ENCODE measurements at places on chromosomes 12 and 14.

DNA sequence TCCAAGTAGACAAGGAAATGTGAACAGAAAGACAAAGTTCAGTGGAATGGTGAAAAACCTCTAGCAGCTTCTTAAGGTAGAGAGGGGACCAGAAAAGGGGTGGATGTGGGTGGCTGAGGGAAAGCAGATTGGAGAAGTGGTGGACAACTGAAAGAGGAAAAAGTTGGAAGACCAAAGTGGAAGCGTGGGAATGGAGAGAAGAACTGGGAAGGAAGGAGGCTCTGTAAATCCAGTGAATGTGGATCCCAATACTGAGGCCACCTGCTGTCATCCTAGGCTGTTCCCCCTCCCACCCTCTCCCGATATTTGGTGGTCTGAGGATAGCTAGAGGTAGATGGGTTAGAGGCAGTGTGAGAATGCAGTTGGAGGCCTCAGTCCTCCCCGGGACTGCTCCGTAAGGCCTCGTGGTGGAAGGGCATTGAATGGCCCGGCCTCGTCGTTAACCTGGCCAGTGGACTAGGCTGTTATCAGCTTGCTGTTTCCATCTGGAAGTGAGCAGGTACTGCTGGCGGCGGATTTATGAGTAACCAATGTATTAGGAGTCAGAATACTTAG is 822 bp upstream of the POU6F1 start:
- DNase-seq = no peak

GRCh38 chr12:63294327-63294632 is 143.3 kb upstream of the AVPR1A start:
- peak; percentile 12 for DNase-seq

- no peak for DNase-seq
Measured at GRCh38 chr14:67641902-67642749, 22.4 kb downstream of the ARG2 start.

DNA sequence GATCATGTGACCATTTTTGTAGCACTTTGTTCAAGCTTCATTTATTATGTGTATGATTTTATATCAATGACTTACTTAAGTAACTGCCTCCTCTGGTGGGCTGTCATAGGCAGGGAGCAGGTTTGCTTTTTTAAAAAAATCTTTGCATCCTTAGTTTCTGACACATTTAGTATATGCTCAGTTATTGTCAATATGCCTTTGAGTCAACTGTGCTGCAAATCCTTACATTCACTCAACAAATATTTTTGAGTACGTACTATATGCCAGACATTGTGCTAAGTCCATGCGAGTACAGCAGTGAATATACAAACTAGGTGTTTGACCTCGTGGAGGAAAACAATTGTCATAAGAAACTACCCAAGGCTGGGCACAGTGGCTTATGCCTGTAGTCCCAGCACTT is 4.4 kb upstream of the ANAPC5 start:
- DNase-seq = no peak

DNA sequence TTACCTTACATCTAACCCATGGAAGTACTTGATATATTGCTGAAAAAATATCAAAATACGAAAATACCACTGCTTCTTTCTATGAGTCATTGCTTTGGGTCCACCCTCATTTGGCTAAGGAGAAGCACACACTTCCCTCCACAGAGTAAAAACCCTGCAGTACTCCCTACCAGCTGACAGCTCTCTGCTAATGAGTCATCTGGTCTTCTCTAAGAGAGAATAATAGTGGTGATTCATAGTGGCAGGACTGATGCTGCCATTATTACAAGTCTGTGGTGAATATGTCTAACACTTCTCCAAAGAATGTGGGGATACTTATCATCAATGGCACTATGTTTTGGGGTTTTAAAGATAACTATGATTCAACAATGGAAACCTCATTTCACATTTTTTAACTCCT is 90.7 kb downstream of the PPFIA2 start:
- peak; percentile 16 for DNase-seq

DNA sequence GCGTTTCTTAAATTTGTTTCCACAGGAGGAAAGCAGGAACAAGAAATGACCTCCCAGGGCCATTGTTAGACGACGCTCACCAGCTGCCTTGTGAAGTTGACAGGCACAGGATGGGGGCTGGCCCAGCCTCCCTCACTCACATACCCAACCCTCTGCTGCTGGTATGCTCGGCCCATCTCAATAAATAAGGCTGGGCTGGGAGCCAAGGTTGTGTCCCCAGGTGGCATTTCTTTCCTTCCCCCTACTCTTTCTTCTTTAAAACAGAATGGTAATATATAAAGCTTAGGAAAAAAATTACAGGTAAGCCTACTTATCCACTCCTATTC is 93.0 kb downstream of the ACTN1 start:
- DNase-seq = no peak

DNA sequence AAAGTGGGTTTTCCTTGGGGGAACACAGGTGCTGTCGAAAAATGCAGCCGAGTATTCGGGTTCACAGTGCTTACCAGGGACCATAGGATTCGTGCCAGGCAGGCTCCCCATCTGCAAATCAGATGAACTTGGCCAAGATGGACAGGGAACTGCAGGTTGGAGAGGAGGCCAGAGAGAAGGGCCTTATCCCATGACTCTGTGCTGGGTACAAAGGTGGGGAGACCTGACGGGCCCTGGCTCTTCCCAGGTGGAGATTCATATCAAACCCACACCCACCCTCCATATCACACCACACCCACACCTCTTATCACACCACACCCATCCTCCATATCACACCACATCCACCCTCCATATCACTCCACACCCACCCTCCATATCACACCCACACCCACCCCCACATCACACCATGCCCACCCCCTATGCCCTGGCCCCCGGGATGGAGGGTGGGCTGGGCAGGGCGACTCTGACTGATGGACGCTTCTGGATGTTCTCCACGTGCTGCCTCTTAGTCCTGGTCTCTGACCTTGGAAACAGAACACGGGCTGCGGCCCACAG is 319.7 kb downstream of the ADGRD1 start:
- no peak for DNase-seq

DNA sequence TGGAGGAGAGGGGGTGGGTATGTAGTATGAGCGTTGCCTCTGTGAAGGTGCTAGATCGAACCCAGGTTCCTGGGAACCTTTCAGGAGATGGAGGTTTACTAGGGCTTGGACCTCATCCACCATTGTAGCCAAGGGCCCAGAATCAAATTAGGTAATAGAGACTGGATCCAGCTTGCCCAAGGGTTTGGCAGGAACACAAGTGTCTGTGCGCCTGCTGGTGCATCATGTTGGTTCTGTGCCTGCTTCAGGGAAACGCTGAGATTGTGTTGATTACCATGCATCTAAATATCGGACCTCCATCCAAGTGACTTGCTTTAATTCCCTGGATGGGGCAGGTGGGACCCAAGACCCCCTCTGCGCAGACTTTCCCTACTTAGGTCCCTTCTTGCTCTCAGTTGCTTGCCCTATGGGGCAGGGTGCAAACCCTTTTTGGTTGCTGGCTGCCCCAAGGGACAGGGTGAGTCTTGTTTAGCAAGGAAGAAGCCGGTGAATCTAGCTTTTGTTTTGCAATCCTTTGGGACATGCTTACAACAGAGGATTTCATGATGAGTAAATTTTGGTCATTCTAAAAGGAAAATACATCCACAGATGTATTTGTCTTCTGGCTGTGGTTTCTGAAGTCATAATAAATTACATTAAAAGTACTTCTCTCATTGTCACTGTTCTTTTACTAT is 189.8 kb upstream of the PRICKLE1 start:
- no peak for DNase-seq

DNA sequence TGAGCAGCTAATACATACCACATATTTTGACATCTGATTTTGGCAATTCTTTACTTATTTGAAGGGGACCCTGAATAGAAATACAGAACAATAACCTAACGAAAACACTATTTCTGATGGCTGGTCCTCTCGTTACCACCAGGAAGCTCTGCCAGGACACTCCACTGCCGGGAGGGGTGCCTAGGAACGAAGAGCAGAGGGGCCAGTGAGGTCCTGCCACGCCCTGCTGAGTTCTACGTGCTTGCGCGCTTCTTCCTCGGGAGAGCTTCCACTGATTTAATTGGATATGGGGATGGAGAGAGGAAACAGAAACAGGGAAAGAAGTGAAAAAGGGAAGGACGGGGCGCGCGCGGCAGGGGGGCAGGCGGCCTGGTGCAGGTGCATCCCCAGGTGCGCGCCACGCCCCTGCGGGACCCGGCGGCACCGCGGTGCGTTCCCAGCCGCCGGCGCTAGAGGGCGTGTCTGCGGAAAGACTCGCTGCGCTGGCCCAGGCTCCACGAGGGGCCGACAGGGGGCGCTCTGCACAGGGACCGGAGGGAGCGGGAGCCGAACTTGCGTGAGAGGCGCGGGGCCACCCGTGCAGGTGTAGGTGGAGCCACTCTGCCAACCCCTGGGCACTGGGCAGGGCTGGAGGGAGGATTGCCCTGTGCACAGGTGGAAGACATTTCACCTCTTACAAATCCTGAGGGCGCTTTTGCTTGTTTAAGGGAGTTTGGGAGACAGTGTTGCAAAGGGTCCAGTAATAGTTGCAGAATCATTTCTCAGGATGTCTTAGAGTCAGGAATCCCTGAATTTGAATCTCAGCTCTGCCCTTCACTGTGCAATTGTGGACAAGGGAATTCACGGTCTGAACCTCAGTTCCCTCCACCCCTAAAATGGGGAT is 986.3 kb upstream of the TMEM132C start:
- no peak for DNase-seq

- no peak for DNase-seq
Measured at GRCh38 chr12:89525305-89525823, 483 bp downstream of the POC1B start.

DNA sequence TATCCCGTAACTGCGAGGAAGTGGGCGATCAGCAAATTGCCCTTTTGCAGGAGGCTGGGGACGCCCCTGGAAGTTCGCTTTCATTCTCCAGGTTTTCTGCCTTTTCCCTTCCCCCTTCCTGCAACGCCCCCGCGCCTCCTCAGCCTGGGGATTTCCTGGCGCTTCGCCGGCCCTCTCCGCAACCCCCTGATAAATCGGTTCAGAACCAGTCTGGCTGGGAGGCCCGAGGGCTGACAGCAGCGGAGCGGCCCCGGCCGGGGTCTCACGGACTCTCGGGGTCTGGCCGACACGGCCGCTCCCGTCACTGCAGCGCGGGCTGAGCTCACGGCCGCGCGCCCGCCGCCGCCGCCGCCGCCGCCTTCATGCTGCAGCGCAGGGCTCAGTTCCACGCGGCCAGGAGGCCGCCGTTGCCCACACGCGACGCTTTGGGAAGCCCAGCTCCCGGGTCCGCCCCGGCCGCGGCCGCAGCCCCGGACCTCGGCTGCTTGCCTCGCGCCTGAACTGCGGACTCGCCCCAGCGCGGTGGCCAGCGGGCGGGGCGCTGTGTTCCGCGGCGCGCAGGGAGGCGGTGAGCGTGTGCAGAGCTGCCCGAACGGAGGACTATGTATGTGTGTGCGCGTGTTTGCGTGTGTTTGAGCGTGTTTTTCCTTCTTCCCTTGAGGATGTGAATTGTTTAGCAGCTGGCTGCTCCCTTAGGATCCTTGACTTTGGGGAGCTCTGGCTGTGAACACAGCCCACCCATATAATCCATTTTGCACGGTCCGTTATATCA is at the start of gene LRFN5:
TSS of gene LRFN5 (plus strand) at position 345 of the 772 bp plus-strand sequence.
- no peak for DNase-seq

DNA sequence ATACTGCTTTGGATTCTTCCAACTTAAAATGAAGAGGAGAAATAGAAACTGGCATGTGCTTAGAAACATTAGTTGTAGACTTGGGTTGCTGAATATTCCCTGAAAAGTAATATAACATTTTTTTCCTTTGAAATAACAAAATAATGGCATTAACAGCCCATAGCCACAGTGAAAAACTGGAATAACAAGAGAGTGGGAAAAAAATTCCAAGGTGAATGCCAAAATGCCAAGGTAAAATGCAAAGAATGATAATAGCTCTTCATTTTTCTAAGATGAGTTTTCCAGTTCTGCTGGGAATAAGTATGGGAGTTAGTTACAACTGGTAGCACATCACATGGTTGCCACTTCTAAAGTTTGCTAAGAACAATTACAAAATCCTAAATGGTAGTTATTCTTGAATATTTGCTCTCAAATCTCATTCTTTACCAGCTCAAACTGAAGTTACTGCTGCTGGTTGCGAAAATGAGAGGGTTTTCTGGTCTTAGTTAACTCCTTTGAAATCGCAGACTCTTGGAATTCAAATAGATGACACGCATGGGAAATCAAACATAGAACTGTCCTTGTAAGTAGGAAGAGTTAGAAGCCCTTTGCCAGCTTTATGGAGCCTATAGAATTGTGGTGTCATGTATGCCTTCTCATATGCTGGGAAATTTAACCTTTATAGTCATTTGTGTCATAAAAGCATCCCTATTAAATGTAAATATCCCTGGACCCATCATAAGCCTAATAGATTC is 165.0 kb upstream of the DCN start:
- DNase-seq = no peak

GRCh38 chr12:67656251-67656650 is 7.7 kb downstream of the DYRK2 start:
- no peak for DNase-seq

DNA sequence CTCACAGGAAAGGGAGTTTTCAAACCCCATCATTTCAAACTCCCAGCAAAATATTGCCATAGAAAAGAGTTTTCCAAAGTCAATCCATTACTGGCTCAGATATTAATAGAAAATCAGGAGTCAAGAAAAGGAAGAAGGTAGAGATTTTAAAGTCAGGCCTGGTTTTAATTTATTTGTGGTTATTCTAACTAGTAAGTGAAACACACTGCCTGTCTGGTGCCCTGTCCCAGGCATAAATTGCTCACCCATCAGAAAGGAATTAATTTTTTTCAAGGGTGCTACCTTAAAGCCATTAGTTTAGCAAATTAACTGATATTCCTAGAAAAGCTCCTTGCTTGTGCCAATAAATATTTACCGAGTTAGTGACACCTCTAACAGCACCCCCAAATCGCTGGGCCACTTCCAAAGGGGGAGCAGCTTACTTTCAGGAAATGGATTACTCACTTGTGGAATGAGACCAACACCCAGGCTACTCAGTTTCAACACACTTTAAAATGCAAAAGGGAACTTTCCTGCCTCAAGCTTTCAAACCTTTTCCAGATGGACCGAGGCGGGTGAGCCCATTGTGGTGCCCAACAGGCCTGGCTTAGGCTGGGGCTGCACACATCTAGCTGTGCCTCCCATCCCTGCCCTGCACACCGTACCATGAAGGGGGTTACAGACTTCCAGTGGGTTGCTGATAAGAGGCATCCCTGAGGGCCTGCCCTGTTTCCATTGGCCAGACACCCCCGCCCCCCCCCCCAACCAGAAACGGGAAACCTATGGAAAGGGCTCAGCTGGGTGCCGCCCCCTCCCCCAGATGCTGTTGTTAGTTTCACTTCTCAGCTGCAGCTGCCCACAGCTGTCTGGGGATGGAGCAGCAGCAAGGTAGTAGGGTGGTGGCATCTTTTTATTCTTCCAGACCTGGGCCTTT is 117.2 kb downstream of the SAMD4A start:
- DNase-seq = peak; percentile 88

GRCh38 chr12:6729186-6729585 is 5.3 kb downstream of the COPS7A start:
- DNase-seq = no peak

DNA sequence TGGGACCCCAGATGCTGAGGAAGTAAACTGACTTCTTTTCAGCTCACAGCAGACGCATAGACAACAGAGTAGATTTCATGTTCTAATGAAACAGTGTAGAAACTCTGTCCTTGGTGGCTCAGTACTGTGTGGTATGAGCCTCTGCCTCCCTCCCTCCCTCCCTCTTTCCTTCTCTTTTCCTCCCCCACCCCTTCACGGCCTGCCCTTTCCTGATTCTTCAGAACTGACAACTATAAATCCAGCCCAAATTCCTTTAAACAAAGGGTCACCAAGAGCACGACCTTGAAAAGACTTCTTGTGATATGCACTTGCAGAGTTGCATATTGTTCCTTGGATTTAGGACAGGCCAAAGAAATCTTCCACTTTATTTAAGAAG is 164.0 kb downstream of the ETV6 start:
- DNase-seq = no peak

- no peak for DNase-seq
Measured at GRCh38 chr12:76256321-76256720, 91.9 kb downstream of the BBS10 start.

Measured in GM04504 (cell line).